ENCODE measurements at places on chromosomes 11 and 22.
A peak's percentile ranks its signal among the peaks of the same experiment; 100 is the strongest.

DNA sequence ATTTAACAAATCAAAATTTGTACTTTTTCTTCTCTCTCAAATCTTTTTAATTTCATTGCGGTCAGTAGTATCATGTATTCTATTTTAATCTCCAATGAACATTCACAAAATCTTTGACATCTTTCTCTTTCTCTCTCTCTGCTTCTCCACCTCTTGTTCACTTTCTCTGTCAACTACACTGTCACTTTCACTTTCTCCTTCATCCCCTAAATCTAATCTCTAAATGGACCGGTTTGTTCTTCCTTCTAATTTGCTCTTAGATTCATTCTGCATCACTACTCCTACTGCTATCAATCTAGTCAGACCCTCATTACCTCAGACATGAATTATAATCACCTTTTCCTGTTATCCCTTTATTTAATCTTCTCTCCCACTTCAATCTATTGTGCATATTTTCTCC, 18.6 kb downstream of the CCDC73 start:
- DNase-seq = no peak

GRCh38 chr22:37775785-37776638, 31.7 kb upstream of the GCAT start:
- no peak for DNase-seq

DNA sequence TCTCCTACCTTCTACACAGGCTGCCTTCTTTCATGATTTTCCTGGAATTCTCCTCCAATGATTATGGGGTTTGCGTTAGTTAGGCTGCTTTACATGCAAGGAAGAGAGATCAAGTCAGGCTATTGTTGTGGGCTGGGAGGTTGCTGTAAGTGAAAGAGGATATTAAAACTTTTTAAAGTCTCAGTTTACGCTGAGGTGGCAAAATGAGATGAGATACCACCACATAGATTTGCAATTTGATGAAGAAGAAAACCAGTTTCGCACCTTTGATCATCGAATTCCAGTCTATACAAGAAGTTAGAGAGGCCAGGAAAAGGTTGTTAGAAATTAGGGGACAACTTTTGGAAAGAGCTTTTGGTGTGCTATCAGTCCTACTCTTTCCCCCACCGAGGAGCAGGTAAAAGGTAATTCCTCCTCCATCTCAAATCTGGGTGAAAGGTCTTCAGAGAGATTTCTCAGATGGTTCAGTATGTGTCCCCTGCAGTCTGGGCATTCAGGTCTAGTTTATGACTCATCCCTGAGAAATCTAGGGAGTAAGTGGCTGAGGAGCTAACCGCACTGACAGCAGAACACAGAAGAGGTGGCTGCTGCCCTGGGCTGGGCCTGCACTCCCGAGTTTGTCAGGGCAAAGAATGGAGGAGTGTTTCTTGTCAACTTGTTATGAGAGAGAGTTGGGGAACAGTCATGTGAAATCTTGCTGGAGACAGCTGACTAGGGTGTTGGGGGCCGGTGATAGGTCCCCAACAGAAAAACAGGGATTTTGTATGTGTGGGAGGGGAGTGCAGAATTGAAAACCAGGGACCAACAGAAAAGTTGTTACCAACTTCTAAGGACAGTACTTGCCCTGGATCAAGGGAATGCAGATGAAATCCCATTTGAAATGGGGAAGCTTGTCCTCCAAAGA, 34.7 kb downstream of the CCDC83 start:
- peak; percentile 53 for DNase-seq

- no peak for DNase-seq
These were observed 35.4 kb downstream of the CD82 start for GRCh38 chr11:44600839-44601383.

- DNase-seq = no peak
These were observed 16.6 kb downstream of the SLC43A3 start for GRCh38 chr11:57410287-57410686.

- DNase-seq = no peak
These were observed 244.5 kb upstream of the POU2AF2 start for GRCh38 chr11:111001081-111001430.

DNA sequence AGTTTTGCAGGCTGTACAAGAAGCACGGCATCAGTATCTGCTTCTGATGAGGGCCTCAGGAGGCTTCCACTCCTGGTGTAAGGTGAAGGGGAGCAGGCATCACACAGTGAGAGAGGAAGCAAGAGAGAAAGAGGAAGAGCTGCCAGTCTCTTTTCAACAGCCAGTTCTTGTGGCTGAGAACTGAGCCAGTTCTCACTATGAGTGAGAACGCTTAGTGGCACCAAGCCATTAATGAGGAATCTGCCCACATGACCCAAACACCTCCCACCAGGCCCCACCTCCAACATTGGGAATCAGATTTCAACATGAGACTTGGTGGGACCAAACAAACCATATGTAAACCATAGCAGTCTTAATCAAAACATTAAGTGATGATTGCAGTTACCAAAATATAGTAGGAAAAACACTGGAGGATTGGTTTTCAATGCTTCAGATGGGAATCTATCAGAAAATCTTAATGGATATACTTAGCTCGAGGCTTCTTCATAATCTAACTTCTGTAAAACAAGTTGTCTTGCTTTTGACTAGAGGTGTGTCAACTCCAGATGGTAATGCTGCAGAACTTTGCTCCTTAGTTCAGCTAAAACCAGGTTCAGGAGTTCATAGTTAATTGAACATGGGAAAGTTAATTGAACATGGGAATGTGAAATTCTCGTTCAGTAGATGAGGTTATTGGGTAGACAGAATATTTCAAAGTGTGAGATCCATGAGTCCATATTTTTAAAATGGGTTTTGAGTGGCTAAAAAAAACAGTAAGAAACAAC, 12.2 kb downstream of the FAR1 start:
- no peak for DNase-seq

GRCh38 chr11:102456381-102456780, 3.8 kb upstream of the TMEM123 start:
- DNase-seq = no peak

DNA sequence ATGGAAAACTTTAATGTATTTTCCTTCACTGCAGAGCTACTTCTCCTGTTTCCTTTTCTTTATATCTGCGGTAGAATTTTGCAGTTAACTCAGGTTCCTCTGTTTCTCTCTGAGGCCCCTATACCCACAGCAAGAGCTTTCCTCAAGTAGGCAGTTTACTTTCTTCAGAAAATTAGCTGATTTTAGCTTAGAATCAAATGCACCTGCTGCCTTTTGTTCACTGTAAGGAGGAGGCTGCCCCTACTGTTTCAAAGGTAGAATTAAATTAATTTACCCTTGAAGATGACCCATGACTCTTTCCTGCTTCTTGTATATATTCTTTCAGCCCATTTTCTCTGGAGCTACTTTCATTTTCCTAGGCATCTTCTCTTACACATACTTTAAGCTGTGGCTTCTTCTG, 68.7 kb upstream of the GDPD4 start:
- no peak for DNase-seq

GRCh38 chr22:20212754-20213699, 55.1 kb downstream of the RTN4R start:
- DNase-seq = no peak

DNA sequence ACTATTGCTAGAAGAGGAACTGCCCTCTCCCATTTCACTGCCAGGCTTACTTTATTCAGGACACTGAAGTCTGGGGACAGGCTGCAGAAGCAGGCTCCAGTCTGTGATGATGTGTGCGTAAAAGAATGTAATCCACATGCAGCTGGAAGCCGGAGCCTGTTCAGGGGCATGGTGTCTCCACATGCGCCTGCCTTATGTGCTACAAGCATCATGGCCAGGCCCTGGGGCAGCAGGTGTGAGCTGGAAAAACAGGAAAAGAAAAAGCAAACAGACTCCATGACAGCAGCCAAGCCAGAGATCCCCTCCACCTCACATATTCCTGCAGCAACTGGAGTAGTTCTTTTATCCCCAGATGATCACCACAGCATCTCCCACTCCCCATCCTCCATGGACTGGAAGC, 33.4 kb downstream of the ARFGAP2 start:
- no peak for DNase-seq

- no peak for DNase-seq
These were observed 107.3 kb downstream of the RPS6KA4 start for GRCh38 chr11:64466115-64466718.

GRCh38 chr11:109731451-109731850, 309.5 kb downstream of the C11orf87 start:
- no peak for DNase-seq

GRCh38 chr11:106621484-106621883, 396.8 kb downstream of the GUCY1A2 start:
- no peak for DNase-seq

- DNase-seq = no peak
These were observed 35.0 kb upstream of the MOB2 start for GRCh38 chr11:1521382-1522080.

GRCh38 chr22:21102659-21103267, 57.0 kb downstream of the LRRC74B start:
- DNase-seq = peak; percentile 63

DNA sequence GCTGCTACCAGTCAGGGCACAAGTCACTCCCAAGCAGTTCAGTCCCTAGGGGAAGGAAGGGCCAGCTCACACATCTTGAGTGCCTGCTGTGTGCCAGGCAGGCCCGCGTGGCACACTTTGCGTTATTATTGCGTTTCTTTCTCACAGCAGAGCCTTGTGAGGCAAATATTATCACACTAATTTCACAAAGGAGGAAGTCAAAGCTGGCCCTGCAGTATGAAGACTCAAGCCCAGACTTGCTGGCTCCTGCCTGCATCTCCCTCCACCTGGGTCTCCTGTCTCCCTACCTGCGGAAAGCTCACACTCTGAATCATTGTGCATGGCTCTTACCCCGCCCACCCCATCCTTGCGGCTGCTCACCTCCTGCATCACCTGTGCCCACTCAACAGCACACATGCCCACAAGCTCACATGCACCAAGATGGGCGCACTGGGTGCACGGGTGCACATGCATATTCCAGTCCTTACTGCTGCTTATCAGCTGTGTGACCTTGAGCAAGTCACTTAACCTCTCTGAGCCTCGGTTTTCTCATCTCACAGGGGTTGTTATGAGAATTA, 31.7 kb upstream of the P2RY2 start:
- no peak for DNase-seq

- DNase-seq = no peak
These were observed 607 bp downstream of the PLAAT3 start for GRCh38 chr11:63613517-63614135.

- DNase-seq = no peak
These were observed 1.1 kb downstream of the DHCR7 start for GRCh38 chr11:71446942-71447688.

- DNase-seq = no peak
These were observed 18.6 kb downstream of the TP53AIP1 start for GRCh38 chr11:128924104-128924503.

DNA sequence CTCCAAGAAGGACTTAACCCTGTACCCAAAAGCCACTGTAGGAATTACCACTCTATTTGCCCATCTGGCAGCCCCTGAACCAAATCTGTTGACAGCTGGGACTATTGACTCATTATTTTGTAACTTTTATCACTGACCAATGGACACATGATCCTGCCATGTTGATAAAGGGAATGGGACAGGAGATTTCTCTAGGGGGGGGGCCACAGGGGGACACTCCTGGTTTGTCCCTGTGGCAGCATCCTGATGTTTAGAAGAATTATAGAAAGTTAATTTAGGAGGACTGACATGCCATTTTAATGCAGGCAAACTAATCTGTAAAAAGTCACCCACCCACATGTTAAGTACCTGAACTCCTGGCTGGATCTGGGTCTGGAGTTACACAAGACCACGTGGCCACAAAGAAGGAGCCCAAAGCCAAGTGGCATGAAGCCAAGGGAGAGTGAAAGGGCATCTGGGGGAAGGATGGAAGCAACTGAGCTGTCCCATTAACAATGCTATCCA, 558.1 kb downstream of the ETS1 start:
- DNase-seq = no peak
